Panc1 (cell line): ENCODE measurements at places on chromosomes 2 and 18. TPM values are rescaled to one million over a fixed set of nuclear protein-coding genes. Genes with fewer than 3 reads are reported as not detected.

Gene TXNDC2
- total RNA-seq: 0.90 TPM

Gene IRS1
- total RNA-seq: 27.3 TPM

Gene RMND5A
- total RNA-seq: 42.8 TPM

Gene CSRNP3
- not detected for total RNA-seq

Gene COL5A2
- 144 TPM for total RNA-seq

Gene DYNAP
- not detected for total RNA-seq

Gene ABCB11
- total RNA-seq: 0.05 TPM

Gene UGT1A6
- not detected for total RNA-seq

Gene LBH
- total RNA-seq: 2.2 TPM

Gene PDE11A
- total RNA-seq: not detected

- no peak for DNase-seq
Measured at GRCh38 chr2:99354070-99354469, 16.9 kb downstream of the EIF5B start.

DNA sequence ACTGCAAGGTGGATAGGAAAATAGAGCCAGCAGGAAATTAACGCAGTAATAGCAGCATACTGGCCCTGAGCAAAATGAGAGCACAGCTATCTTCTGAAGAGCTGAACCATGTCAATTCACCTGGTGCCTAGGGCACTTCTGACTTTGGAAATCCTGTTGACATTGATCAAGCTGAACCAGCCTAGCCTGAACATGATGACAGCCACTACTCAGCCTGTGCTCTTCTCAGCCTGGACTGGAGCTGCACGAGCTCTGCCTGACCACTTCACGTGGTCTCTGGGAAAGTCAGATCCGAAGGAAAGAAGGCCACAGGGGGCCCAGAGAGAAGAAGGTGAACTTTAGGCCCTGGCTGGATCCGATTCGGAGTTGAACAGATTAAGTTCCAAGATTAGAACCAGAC, 421.9 kb downstream of the LPIN1 start:
- no peak for DNase-seq

DNA sequence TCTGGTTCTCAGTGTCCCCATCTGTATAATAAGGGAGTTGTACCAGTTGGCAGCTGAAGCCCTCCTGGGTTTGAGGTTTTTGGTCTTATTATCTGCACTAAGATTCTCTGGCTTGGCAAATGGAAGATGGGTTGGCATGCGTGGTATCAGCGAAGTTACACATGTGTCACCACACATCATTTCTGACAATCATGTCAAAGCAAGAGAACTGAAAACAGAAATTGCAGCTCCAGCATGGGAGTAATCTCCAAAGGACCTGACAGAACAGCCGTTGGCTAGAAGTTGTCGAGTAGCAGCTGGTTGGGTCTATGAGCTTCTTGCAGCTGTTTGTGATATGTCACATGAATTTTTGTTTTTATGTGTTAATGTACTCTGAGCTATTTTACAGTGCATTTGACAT, 317.4 kb downstream of the SLC4A3 start:
- no peak for DNase-seq

- no peak for DNase-seq
Measured at GRCh38 chr2:134193006-134193405, 60.9 kb upstream of the MGAT5 start.

DNA sequence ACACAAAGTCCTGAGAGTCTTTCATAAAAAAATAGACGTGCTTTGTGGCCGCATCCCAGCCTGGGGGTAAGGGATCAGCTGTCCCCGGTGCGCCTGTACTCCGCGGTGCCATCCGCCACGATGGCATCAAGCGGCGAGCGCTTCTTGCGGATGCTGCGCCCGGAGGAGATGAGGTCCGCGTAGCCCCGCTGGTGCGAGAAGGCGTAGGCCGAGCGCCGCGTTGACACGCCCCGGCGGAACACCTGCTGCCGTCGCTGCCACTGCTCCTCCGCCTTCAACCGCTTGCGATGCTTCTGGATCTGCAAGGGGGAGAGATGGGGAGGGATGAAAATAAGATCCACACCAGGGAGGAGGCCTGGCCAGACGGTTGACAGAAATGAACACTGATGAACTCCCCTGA, 26.8 kb upstream of the NARS1 start:
- DNase-seq: no peak

DNA sequence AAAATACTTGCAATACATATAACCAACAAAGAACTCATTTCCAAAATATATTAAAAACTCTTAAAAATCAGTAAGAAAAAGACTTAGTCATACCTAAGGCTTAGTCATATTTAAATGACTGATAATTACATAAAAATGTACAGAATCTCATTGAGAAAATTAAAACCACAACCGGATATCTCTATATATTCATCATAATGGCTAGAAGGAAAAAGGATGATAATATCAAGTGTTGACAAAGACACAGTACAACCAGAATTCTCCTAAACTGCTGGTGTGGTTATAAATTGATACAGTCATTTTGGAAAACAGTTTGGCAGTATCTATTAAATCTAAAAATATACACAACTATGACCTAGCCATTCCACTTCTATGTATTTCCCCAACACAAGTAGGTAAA, 27.1 kb upstream of the IHH start:
- no peak for DNase-seq

DNA sequence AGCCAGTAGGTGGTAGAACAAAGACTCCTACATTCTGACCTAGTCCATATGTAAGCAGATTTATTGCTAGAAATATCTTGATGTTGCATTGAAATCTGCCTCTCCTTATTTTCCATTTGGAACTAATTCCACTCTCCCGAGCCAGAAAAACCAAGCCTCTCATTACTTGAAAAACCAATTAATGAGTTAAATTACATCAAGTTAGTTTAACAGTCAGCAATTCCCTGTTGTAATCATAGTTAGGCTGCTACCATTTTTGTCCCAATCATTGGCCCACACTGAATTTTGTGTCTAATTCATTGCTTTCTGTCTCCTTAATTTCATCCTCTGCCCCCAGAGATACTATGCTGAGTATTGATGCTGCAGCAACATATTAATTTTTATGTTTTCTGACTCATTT, 168.3 kb upstream of the TNP1 start:
- DNase-seq: no peak

DNA sequence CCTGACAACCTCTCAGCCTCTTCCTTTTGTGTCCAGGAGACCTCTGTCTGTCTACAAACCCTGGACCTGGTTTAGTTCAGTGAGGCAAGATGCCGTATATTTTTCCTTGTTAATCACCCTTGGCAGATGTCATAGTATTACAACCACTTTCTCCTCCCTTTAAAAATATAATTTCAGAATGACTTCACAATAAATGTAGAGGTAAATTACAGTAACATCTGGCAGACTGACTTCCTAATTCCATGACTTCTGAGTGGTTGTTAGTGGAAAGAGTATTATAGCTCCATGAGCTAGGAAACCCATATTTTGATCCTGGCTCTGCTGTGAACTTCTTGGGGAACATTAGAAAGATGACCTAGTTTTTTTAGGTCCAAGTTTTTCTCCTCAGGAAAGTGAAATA, 39.5 kb downstream of the SPATS2L start:
- DNase-seq: no peak

GRCh38 chr18:44967599-44967998, 286.9 kb downstream of the SETBP1 start:
- DNase-seq: no peak

- DNase-seq: no peak
Measured at GRCh38 chr2:217393585-217394032, 533.7 kb upstream of the TNP1 start.

- DNase-seq: no peak
Measured at GRCh38 chr2:117323331-117323730, 491.2 kb upstream of the DDX18 start.

- no peak for DNase-seq
Measured at GRCh38 chr2:5849562-5849961, 157.4 kb downstream of the SOX11 start.

GRCh38 chr2:147247749-147248148, 597.1 kb upstream of the ACVR2A start:
- DNase-seq: no peak

- no peak for DNase-seq
Measured at GRCh38 chr18:77037567-77037966, 95.0 kb downstream of the MBP start.

DNA sequence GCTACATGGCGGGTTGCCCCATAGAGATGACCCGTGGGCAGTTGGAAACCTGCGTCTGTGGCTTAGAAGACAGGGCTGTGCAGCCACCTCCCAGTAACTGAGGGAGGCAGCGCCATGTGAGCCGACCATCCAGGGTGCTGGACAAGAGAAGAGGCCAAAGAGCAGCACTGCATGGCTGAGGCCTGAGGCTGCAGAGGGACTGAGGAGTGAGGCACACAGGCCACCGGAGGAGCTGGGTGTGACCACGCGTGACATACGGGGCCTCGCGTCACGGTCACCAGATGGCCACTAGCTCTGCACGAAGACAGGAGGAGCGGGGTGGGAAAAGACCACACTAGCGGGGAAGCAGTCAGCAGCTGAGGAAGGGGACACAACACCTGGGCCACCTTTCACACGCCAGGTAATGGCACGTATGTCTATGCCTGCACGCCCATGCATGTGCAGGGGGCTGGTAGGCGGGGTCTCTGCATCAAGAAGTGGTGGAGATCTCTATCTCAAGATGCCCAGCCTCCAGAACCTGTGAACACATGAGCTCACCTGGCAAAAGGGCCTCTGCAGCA, 61.4 kb downstream of the NDUFA10 start:
- no peak for DNase-seq

- no peak for DNase-seq
Measured at GRCh38 chr2:237118025-237118424, 32.3 kb downstream of the COPS8 start.

GRCh38 chr2:197926673-197927072, 122.3 kb downstream of the PLCL1 start:
- no peak for DNase-seq

DNA sequence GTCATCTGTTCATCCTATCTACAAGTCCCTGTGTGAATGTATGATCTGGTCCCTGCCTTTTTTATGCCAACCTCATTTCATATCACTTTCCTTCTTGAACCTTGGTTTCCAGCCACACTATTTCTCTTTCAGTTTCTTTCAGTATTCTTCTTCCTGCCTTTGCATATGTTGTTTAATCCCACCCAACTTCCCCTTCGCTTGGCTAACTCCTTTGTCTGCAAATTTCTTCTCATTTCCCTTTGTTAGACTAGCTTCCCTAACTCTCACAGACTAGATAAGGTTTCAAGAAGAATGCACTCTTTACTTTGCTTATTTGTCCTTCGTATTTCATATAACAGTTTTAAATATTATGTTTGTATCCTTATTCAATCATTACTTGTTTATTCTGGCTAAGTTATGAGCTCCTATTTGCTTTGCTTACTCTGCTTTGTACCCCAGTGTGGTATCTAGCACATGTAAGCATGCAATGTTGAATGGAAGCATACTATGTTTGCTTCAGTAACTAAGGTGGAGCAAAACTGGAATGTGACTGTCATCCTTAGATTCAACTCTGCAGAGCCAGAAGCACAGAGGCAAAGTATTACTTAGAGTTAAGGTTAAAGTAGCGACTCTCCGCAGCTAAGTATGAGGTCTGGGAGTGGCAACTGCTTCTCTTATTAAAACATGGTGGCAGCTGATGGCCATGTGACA, 681.3 kb downstream of the CPS1 start:
- no peak for DNase-seq

DNA sequence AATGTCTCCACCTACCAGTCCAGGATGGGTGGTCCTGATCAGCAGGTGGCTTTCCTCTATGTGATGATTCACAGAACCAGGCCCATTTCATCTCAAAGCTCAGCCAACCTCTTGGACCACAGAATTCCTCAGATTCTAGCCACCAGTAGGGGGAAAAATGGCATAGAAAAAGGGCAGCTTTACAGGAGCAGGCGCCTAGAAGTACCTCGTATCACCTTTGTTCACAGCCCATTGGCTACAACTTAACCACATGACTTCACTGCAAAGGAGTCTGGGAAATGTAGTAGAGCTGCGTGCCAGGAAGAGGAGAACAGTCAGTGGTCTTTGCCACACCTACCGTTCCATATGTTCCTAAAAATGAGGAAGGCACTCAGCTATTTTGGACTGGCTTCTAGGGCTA, 62.8 kb upstream of the DTNA start:
- DNase-seq: no peak

GRCh38 chr2:101253013-101253702, 472 bp downstream of the CNOT11 start:
- DNase-seq: no peak

DNA sequence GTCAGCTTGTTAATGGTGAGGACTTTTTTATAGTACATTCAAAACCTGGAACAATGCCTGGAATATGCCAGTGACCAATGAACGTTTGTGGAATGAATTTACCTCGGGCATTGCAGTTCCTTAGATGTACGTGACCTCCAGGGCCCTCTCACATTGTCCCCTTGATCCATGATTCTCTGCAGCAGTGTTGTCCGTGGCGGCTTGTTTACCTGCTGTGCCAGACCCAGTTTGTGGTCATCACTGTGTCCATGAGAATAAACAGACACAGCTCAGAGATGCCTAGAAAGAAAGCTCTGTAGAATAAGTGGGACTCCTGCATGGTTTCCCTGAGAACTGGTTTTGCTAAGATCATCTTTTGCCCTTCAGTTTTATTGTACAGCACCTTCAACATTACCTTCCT, 1132.2 kb downstream of the DPP10 start:
- DNase-seq: no peak

DNA sequence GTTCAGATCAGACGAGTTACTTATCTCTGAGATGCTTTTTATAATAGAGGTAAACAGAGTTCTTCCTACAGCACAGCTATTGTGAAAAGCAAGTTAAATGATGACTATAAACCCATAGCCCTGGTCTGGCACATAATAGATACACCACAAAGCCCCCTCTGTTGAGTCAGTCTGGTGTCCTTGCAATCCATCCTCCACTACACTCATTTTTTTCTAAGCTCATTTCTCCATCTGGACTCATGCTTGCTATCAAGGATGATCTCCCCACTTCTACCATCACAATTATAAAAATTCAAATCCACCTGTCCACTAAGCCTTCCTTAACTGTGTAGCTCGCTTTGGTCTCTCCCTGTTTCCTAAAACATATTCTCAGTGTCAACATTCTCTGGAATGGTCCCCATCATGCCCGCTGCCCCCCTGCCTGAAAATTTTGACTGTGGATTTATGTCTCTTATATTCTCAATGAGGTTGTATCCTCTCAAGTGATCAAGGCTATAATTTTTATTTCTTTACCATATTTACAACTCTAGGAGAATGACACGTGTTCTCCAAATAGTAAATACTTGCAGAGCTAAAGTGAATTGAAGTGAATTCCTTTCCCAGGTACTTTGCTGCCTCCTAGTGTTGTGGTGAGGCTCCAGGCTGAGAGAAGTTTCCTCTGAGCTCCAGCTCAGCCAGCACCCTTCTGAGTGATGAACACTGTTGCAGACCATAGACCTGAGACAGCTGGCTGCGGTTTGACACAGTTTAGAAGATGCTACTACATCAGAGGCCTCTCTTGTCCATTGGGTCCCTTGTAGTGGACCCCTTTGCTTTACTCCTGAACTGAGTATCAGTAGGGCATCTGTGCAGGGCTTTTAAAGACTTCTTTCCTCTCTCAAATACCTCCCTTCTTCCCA, 108.7 kb downstream of the DPP10 start:
- peak; percentile 32 for DNase-seq

- DNase-seq: no peak
Measured at GRCh38 chr2:179749210-179749609, 112.2 kb downstream of the ZNF385B start.

GRCh38 chr2:167342769-167343168, 454.5 kb downstream of the XIRP2 start:
- DNase-seq: no peak

GRCh38 chr2:186302263-186302662, 183.8 kb upstream of the ZC3H15 start:
- no peak for DNase-seq

GRCh38 chr2:104472076-104472475, 381.8 kb upstream of the POU3F3 start:
- no peak for DNase-seq
